Umbilical cord (tissue), 2 donors: ENCODE measurements at places on chromosomes 3 and 15. TPM values are rescaled to one million over a fixed set of nuclear protein-coding genes. Genes with fewer than 3 reads are reported as not detected.
A peak's percentile ranks its signal among the peaks of the same experiment; 100 is the strongest.

The ADAMTSL3 gene
- total RNA-seq, result 11.6 TPM

The TM4SF4 gene
- 2.6 TPM for total RNA-seq

The DPPA2 gene
- total RNA-seq, result not detected

The FAM162A gene
- 47.4 TPM for total RNA-seq

The IL17RD gene
- total RNA-seq, result 5.8 TPM

The TMA7 gene
- 135 TPM for total RNA-seq

The CD200R1 gene
- total RNA-seq, result 14.2 TPM

The STRIT1 gene
- total RNA-seq, result not detected

DNA sequence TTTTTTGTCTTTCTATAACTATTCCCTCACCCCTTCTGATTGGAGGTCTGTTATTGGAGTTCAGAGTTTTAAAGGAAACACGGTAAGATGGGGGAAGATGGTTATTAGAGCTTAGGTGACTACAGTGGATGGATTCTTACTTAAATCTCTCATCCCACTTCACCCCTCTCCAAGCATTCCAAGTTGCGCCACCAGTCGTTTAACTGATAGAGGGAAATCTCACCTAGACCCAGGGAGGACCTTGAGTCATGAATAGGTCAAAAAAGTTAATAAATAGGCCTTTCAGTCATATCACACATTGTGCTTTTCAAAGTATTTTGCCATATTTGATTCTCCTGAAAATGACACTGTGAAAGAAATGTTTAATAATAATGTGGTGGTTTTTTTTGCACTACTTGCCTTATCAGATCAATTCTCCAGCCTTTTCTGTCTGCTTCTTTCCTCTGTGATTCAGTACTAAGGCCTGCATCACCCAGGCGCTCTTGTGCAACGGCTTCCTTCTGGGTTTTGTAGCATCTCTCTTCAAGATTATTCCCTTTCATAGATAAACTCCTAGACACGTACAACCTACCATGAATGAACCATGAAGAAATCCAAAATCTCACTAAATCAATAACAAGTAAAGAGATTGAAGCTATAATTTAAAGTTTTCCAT lies 100.4 kb upstream of the TGFBR2 start:
- no peak for DNase-seq

- DNase-seq, result peak; percentile 28
Observed at GRCh38 chr3:37736624-37737023, 125.1 kb upstream of the CTDSPL start.

- DNase-seq, result peak; percentile 33
Observed at GRCh38 chr3:52490939-52491526, 4.1 kb upstream of the STAB1 start.

- DNase-seq, result no peak
Observed at GRCh38 chr3:186298876-186299275, 63.2 kb downstream of the DGKG start.

GRCh38 chr3:64441861-64442260 lies 216.6 kb upstream of the PRICKLE2 start:
- DNase-seq, result no peak

DNA sequence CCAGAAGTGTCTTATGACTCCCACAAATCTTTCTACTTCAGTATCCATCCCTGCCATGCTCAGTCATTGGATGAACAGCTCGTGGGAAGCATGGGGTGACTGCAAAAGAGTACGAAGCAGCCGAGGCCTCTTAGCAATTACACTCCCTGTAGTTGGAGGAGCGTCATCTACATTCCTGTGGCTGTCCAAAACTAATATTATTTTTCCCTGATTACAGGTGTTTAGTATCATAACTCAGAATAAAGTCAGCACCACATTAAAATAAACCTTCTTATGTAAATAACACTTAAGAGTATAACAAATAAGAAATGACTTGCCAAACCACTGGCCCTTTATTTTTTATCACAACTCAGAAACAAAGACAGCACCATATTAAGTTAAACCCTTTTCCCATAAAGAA lies 141.5 kb downstream of the PLOD2 start:
- DNase-seq, result no peak

GRCh38 chr15:25088261-25088790 lies 133.5 kb downstream of the SNRPN start:
- no peak for DNase-seq

- DNase-seq, result no peak
Observed at GRCh38 chr3:22731901-22732300, 471.2 kb upstream of the UBE2E2 start.

DNA sequence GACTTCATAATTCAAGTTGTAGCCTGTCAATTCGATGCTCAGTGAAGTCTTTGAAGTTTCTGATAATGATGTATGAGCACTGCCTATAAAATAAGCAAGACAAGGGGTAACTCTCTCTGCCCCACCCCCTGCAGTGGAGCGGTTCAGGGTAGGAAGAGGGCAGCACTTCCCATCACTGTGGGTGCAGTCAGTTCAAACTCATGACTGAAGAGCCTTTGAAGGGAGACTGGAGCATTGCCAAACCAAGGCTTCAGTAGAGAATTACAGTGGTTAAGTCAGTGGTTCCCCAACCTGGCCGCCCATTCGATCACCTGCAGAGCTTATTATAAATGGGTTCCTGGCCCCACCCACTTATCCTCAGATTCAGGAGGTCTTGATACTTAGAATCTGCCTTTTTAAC lies 190.6 kb downstream of the SHQ1 start:
- DNase-seq, result no peak

DNA sequence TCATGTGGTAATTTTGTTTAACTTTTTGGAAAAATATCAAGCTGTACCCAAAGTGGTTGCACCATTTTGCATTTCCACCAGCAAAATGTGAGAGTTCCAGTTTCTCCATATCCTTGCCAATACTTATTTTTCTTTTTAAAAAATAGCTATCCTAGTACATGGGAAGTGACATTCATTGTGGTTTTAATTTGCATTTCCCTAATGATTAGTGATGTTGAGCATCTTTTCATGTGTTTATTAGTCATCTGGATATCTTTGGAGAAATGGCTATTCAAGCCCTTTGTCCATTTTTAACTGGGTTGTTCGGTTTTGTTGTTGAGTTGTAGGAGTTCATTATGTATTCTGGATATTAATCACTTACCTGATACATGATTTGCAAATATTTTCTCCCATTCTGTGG lies 19.5 kb upstream of the TRANK1 start:
- DNase-seq, result no peak

DNA sequence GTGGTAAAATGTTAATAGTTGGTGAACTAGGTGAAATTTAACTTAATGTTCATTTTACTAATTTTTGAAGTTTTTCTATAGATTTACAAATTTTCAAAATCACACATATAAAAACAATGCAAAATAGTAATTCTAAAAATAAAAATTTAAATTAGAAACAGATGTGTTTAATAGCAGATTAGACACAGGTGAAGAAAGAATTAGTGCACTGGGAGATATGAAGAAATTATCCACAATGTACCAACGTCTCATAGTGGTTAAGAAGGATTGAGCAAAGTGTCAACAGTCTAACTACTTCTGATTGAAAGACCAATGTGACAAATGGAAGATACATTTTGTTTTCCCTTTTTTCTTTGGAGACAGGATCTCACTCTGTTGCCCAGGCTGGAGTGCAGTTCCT lies 26.5 kb downstream of the SPG11 start:
- no peak for DNase-seq

DNA sequence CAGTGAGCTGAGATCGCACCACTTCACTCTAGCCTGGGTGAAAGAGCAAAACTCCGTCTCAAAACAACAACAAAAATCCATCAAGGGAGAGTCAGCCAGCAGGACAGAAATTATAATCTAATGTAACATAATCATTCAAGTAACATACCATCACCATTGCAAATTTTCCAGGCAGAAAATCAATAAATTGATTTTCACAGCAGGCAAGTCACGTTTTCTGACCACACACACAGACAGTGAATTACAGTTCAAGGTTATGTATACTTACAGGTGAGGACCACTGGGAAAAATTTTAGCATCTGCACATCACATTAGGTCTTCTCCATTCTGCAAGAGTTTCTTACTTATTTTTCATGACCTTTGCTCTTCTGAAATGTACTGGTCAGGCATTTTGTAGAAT lies 29.9 kb upstream of the NPAP1 start:
- DNase-seq, result no peak

GRCh38 chr15:78069052-78069414 lies 8.5 kb downstream of the TBC1D2B start:
- DNase-seq, result no peak

DNA sequence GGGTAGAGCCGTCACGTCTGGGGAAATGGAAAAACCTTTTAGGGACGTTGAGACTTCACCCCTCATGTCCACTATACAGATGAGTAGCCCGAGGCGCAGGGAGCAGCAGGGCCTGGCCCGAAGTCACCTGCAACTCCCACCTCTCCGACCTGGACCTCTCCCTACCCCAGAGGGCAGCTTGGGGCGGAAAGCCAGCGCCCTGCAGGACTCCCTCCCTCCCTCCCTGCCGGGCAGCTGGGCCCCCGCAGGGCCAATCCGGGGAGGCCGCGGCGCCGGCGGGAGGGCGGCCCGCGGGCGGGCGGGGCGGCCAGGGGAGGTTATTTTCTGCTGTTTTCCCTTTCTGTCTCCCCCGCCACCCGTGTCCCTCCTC lies 2.0 kb downstream of the WNT7A start:
- DNase-seq, result no peak

DNA sequence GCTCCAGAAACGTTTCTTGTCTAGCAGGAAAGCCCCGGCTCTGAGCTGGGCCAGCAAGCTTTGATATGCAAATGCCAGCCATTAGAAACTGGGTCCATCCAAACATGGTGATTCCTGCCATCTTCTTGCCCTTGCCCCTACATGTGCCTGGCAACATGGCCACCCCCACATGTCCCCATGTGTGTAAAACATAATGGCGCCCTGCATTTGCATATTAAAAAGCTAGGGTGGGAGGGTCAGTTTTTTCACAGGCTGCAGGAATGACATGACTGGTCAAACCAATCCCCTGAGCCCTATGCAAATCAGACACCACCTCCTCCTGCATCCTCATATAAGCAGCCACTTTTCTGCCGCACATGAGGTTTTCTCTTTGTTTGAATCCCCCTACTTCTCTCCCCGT lies 21.2 kb downstream of the GPR156 start:
- no peak for DNase-seq

GRCh38 chr3:127423856-127424765 lies 136.3 kb upstream of the PRR20G start:
- no peak for DNase-seq

- DNase-seq, result no peak
Observed at GRCh38 chr3:195080571-195081151, 190.3 kb downstream of the XXYLT1 start.

GRCh38 chr15:84016371-84016770 lies 219.2 kb upstream of the GOLGA6L4 start:
- no peak for DNase-seq

GRCh38 chr3:55205990-55206389 lies 278.1 kb upstream of the LRTM1 start:
- DNase-seq, result no peak

DNA sequence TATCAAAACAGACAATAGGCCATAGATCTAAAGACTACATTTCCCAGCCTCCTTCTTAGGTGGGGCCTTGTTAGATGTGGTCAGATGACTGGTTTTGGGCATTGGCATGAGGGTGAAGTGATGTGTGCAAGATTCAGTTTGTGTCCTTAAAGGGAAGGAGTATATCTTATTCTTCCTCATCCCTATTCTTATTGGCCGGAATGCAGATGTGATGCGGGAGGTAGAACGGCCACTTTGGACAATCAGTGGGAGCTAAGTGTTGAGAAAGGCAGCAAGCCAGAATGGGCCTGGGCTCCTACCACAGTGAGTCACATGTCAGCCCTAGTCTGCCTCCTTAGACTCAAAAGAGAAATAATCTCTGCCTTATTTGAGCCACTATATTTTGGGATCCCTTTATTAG lies 89.8 kb upstream of the MEX3B start:
- no peak for DNase-seq

DNA sequence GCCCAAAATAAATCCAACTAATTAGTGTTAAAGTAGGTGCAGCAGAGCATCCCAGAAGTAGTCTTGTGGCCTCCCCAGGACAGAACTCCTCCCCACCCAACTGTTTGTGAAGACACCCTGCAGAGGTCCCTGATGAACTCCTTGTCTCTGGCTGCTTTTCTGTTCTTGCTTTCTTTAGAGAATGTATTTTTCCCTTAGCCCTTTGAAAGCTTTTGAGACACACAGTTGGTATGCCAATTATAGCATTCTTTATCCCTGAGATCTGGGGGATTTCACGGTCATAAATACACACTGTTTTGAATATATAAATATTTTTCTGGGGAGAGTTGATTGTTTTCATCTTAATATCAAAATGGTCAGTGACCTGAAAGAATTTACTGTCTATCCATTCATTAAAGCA lies 9.8 kb downstream of the TFG start:
- no peak for DNase-seq

- DNase-seq, result no peak
Observed at GRCh38 chr15:26773917-26774316, 1.1 kb upstream of the GABRB3 start.

DNA sequence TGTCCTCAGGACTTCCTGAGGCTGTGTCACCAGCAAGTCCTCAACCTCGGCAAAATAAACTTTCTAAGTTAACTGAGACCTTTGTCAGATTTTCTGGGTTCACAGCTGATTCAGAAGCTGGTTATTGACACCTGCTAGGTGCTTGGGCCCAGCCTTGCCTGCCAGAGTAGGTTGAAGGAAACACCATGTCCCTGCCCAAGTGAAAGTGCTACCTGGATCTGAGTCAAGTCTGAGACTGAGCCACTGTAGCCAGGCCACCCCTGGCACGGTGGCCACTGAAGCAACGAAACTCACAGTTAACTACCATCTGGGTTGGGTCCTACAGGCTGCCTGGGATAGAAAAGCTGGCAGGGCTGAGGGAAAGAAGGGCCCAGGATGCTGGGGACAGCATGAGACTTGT lies 8.2 kb downstream of the HYAL2 start:
- DNase-seq, result no peak

- DNase-seq, result no peak
Observed at GRCh38 chr15:71136159-71136783, 21.0 kb downstream of the THSD4 start.

DNA sequence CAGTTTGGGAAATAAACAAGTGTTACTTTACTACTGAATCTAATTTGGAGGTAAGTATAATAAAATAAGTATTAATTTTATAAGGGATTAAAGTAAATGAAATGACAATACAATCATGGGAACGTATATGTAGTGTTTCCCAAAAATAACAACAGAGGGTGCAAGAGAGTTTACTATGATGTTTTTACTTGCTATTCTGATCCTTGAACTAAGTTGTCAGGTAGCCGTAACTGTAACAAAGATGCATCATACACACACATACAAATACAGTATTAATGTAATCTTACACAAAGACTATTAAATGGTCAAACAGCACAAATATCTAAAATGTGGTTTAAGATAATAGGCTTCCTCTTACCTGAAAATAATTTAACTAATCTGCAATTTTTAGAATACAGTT lies 311.4 kb downstream of the TBC1D5 start:
- DNase-seq, result peak; percentile 38

- DNase-seq, result no peak
Observed at GRCh38 chr3:63807961-63808565, 11.0 kb upstream of the C3orf49 start.

GRCh38 chr3:101156787-101157345 lies 163.5 kb downstream of the IMPG2 start:
- DNase-seq, result no peak
